NCI-H2081 (cell line): ENCODE measurements at places on chromosomes 16 and 17.

- DNase-seq = peak; percentile 3
Observed at GRCh38 chr16:27779641-27780164, 229.8 kb downstream of the KATNIP start.

GRCh38 chr16:8996891-8997290 lies 33.2 kb upstream of the USP7 start:
- no peak for DNase-seq

GRCh38 chr17:77647531-77647930 lies 311.0 kb upstream of the TNRC6C start:
- no peak for DNase-seq

DNA sequence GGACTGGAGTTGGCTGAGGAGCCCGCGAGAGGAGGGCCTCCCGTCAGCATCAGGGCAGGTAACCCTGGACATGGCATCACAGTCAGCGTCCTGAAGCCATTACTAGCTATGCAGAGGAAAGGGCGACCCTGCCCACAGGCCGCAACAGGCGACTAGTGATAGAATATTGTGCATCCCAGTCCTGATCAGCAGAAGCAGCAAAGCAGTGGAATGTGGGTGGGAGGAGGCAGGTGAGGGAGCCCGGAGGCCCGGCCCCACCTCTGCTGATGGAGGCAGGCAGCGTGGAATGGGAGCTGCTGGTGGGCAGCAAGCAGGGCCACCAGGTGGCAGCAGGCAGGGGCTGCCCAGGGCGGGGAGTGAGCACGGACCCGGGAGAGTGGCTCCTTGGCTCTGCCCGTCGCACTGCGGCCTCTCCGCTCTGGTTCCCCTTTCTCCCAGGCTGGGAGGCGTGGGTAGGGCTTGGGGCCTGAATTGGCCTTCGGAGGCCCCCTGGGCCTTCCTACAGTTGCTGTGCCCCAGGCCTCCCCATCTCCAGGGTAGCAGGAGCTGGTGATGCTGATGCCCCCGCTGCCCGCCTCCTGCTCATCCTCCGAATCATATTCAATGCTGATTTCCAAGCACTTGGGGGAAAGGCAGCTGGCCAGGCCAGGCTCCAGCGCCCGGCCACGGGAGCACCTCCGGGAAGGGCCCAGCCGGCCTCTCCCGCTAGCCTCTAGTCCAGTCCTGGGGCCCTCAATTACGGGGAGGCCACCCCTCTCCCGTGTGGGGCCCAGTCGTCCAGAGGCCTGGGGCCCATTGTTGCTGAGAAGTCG lies 20.2 kb downstream of the TSPOAP1 start:
- DNase-seq = no peak

GRCh38 chr17:51668155-51668962 lies 408.0 kb downstream of the UTP18 start:
- DNase-seq = no peak

DNA sequence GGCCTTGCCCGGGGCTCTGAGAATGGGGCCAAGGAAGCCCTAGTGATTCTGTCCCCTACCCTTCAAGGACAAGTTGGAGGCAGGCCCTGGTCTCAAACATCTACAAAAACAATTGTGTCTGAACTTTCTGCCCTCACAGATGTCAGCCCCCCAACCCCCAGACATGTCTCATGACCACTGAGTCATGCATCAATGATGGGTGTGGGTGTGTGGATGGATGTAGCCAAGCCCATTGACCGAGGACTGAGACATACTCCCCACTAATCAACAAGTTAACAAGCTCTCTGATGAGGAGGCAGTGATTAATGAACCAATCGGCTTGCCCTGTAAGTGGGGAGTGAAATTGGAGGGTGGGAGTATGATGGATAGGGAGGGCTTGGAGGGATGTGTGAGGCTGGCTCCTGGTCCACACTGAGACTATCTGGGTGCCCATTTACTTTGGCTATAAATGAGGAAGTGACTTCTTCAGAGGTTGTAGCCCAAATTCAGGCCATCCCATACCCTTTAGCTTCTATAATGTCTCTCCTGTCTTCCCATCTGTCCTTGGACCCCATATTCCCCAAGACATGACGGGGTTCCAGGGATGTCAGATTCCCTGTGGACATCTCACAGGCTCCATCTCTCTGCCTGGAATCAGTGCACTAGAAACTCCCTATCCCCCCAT lies 97.1 kb upstream of the TMEM97 start:
- DNase-seq = no peak

- no peak for DNase-seq
Observed at GRCh38 chr16:88303890-88304819, 78.6 kb upstream of the ZNF469 start.

DNA sequence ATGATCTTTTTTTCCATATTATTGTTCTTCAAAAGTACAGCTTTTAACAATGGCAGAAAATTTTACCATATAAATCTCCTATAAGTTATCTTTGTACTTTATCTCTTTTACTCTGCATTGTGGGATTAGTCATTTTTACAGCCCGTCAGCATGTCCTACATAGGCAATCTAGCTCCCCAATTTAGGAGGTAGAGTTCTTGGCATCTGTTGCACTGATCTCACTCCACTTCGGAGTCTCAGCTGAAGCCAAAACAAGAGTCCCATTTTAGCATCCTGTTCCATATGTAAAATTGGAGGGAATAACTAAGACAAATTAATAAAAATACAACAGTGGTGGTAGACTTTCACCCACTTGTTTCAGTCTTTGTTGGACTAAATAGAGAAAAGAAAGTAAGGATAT lies 31.1 kb upstream of the PRSS54 start:
- no peak for DNase-seq

DNA sequence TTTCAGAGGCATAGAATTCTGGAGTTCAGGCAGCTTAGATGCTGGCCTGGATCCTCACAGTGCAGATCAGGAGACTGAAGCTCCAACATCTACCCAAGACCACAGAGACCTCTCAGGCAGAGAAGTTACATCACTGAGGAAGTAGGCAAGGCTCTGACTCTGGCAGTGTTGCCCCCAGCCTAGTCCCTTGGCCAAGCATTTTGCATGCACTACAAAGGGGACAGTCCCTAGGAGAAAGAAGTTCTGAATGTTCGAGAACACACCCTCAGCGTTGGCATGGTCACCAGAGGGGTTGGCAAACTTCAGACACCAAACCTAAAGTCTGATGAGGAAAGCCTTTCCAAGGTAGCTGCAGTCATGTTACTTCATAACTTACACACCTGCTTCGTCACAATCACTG lies 2.5 kb downstream of the RANBP10 start:
- no peak for DNase-seq

GRCh38 chr17:47117386-47117785 lies 71.7 kb downstream of the CDC27 start:
- DNase-seq = no peak

DNA sequence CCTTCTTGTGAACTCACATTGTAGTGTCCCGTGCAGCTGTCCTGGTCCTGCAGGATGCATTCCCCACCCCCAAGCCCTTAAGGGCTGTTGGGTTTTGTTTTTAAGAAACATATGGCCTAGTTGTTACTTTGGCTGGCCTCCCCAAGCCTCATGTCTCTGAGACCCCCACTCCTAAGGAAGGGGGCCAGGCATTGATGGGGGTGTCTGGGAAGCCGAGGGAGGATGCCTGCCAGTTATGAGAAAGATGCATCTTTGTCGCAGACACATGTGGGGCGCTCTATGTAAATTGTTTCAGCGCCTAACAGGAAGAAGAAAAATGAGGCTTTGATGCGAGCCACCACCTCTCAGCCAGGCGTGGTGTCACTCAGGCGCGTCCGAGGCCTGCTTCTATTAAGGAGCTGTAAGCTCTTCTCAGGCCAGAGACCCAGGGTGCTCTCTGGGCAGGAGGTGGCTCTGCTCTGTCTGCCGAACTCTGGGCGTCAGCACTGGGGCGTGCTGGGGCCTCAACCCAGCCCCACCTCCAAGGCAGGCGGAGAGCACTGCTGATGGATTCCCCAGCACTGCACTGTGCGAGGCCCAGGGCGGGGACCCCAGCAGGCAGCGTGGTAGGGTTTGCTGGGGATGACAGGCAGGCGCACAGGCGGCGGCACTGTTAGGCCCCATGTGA lies 70.6 kb downstream of the SREBF1 start:
- no peak for DNase-seq

DNA sequence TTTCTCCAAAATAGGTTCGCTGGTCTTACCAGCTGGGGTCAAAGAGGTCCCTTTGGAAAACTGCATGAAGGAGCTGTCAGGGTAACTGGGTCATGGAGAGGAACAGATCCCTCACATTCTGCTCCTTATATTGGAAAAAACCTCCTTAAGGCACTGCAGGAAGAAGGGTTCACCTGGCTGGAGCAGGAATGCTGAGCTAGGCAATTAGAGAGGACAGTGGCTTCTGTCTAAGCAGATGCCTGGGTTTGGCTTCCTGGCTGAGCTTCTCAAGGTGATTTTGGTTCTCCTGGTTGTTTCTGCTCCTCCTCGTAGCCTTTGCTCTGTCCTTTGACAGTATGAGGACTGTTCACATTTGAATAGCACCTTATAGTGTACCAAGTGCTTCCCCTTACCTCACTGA lies 19.6 kb downstream of the ITGB3 start:
- DNase-seq = no peak

DNA sequence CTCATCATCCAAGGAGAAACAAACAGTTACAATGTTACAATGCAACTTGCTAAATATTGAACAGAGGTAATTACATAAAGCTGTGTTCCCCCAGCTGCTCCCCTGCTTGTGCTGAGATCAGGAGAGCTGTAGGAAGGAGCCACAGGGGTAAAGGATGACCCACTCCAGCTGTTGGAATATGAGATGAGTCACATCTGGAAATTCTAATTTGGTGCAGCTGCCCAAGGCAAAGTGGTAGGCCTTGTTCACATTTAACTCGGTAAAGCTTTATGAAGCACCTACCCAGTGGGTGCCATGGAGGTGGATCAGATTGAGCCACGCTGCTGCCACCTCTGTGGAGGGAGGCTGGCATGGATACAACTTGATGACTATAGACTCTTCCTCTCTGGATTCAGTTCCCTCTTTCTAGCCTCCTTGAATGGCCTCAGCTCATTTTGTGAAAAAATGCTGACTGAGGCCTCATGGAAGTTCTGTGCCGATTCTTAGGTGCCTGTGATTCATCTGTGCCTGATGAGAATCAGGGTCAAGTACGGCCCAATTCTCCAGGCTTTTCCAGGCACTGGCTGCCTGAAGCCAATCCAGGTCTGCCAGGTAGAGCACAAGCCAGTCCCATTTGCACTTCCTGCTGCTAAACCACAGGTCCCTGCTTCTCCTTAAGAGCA lies 7.4 kb downstream of the ZNF689 start:
- no peak for DNase-seq

DNA sequence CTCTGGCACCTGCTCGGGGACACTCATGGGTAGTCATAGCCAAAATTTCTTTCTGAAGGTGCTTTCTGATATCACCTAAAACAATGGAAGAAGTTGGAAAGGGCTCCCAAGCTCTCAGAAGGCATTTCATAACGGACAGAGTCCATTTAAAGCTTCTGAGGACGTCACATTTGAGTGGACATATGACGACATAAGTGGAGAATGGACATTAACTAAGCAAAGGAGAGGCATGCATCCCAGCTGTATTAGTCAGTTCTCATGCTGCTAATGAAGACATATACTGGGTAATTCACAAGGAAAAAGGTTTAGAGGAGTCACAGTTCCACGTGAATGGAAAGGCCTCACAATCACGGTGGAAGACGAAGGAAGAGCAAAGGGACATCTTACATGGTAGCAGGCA lies 260.2 kb upstream of the DYNLRB2 start:
- no peak for DNase-seq

- peak; percentile 70 for DNase-seq
Observed at GRCh38 chr17:40075201-40075941, 12.6 kb downstream of the THRA start.

- no peak for DNase-seq
Observed at GRCh38 chr17:69143683-69144231, 2.1 kb upstream of the ABCA6 start.

DNA sequence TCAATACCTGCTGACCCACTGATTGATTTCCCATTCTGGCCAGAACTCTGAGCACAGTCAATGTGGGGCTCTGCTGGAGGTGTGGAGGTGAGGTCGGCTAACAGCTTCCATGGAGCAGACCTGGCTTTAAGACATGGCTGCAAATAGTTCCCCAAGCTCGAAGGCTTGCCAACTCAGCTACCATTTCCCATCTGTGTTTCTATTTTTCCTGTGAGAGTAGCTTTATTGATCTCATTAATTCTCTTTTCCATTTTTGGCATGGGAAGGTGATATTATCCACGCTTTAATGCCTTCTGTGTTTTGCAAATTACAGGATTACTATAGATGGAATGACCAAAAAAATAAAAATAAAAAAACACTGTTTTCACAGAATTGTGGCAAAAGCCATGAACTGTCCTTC lies 151.6 kb upstream of the XYLT1 start:
- DNase-seq = no peak

DNA sequence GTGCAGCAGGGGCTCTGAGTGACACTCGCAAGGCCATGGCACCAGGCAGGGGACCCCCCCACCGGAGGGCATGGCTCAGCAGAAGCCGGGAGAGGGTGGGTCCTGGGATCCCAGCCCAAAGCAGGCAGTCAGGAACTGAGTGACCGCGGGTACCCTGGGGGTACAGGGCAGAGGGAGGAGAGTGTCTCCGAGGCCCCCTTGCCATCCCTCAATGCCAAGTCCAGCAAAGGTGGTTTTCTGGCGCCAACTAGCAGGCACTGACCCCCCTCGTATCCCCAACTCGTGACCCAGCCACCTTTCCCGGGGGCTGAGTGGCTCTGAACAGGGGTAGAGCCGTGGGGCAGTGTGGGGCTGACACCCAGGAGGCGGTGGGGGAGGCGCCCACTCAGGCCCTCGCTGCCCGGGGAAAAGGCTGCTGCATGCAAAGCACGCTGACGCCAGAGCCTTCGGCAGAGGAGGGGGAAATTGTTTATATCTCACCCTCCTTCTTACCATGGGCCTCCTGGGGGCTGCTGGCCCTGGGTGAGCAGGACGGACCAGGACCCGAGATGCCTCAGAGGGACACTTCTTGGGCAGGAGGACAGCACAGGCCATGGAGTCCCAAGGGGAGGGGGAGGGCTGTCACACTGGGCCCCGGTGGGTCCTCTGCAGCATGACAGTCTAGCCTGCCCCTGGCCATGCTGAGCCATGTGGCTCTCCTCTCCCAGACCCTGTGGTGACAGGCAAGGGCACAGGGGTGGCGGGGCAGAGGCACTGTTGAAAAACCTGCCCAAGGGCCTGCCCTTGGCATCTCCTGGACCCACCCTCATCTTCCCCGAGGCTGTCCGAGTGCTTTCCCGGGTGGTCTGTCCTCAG lies 14.6 kb upstream of the ENPP7 start:
- no peak for DNase-seq

DNA sequence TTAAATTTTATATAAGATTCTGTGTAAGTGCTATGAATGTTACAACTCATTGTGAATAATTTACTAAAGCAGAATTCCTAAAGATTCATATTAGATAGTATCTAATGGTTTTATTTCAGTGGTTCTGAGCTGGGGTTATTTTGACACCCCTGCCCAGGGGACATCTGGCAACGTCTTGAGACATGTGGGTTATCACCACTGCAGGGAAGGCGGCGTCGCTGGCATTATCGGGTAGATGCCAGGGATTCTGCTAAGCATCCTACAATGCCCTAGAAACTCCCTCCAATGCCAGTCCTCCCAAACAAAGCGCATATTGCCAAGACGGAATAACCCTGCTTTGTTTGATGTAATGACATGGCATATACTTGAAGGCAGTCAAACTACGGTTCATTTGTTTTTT lies 372.3 kb upstream of the ZFHX3 start:
- DNase-seq = no peak

- no peak for DNase-seq
Observed at GRCh38 chr16:17062676-17063075, 408.1 kb downstream of the XYLT1 start.

GRCh38 chr16:55949518-55949917 lies 74.3 kb upstream of the CES5A start:
- DNase-seq = no peak

GRCh38 chr16:83354015-83354414 lies 453.8 kb upstream of the HSBP1 start:
- no peak for DNase-seq

GRCh38 chr17:2235792-2236366 lies 67.7 kb downstream of the SMG6 start:
- DNase-seq = no peak
